LHCN-M2 (cell line): ENCODE measurements at places on chromosomes 7 and 10.

- no peak for DNase-seq
Measured at GRCh38 chr7:120807390-120807789, 50.6 kb downstream of the TSPAN12 start.

DNA sequence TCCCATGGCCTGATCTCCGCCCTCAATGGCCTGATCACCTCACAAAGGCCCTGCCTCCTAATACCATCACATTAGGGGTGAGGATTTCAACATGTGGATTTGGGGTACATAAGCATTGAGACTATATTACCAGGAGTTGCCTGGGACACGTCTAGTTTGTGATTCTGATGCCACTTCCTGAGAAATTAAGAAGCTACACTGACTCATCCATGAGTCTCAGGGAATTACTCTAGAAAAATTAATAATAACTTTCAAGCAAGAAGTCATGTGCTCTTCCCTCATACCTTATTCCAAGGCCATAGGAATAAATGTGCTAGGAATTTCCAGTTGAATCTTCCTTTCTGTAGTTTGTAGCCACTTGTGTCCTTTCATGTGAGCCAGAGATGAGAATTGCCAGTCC lies 519.3 kb upstream of the MKI67 start:
- no peak for DNase-seq

- no peak for DNase-seq
Measured at GRCh38 chr10:31792745-31793144, 135.9 kb downstream of the ARHGAP12 start.

DNA sequence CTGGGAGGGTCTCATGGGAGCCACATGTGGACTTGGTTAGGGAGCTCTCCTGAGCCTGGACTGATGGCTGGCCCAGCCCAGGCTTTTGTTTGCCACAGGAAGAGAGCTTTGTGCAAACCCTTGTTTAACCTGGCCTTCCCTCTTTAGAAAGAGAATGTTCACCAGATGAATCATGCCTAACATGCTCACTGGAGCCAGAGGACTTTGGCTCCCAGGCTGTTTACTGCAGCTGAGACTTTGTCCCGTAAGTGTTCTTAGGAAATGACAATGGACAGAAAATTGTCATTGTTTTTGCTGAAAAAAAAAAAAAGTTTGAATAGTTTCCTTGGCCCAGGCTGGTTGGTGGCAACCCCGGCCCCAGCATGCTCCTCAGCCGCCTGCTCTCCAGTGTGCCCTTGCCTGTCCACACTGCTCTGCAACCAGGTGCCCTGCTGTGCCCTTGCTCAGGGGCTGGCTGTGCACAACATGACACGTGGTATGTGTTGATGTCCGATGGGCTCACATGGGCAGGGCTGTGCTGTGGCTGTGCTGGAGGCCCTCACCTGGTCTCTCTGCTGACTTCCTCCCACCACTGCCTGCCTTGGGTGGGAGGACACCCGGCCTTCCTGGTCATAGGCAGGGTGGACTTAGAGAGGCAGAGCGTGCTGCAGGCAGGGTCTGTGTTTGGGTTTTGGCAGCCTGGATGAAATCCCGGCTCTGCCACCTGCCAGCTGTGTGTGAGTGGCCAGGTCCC lies 215.3 kb upstream of the ZNF32 start:
- peak; percentile 64 for DNase-seq

- no peak for DNase-seq
Measured at GRCh38 chr7:105587909-105588635, 6.8 kb upstream of the EFCAB10 start.

DNA sequence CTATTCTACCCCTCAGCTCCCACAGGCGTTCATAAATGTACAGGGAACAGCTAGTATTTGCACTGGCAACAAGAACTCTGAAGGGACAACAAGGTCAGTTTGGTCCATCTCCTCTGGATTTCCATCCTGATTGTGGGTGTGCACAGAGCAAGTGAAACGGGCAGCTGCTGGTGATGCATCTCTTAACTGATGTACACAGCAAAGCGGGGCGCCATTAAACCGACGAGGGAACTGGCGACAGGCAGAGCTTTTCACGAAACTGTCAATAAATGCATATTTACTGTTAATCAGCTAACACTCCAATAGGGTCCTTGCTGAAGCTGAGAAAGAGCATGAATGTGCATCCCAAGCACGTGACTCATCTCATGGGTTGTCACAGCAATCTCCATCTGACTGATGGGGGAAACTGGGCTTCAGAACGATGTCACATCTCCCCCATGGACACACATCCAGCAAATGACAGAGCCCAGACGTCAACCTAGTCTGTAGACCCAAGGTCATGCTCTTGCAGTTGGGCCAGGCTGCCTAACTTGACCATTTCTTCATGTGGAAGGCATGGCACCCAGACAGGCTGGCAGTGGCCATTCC lies 54.2 kb downstream of the FAM53B start:
- DNase-seq = no peak

GRCh38 chr7:94823947-94824346 lies 83.4 kb upstream of the PPP1R9A start:
- peak; percentile 66 for DNase-seq

DNA sequence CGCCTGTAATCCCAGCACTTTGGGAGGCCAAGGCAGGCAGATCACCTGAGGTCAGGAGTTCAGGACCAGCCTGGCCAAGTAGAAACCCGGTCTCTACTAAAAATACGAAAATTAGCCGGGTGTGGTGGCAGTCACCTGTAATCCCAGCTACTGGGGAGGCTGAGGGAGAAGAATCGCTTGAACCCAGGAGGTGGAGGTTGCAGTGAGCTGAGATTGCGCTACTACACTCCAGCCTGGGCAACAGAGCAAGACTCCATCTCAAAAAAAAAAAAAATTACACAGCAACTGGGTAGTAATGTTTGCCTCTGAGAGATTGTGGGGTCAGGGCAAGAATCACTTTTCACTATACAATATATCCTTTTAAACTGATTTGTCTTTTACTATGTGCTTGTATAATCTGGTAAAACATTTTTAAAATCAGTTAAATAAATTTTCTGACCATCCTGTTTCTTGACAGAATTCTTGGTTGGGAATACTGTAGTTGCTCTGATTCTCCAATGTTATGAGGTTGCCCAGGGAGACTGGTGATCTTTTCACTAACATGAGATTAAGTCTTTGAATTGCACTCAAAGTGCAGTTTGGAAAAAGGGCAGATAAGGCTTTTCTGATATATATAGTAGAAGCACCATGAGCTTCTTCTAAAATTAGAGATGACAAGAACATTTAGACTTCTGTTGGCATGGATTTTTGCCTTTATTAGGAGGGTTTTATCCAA lies 1.5 kb downstream of the ENTPD7 start:
- DNase-seq = peak; percentile 28
